Neural crest cell (in vitro differentiated cells): ENCODE measurements at places on chromosomes 16 and 17. TPM values are rescaled to one million over a fixed set of nuclear protein-coding genes. Genes with fewer than 3 reads are reported as not detected.

DNA sequence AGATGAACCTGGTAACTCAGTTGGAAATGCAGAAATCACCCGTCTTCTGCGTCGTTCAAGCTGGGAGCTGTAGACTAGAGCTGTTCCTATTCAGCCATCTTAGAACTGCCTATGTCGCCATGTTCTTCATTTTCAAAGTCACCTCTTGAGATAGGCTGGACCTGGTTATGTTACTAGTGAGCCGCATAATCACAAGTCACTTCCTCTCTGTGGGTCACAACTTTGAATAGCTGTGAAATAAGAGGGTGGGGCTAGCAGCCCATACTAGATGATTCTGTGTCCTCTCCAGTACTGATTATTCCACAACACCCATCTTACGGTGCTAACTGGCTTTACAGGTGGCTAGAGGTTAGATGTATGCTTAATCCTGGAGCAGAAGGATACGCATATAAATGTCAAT is 74.2 kb downstream of the VPS53 start:
- DNase-seq: no peak

GRCh38 chr17:82963104-82963950 is 116.1 kb upstream of the METRNL start:
- peak; percentile 71 for DNase-seq

GRCh38 chr17:75619506-75620431 is 13.5 kb upstream of the SMIM5 start:
- DNase-seq: peak; percentile 70

The DNAAF8 gene
- 0.68 and 0.96 TPM in 2 replicates for total RNA-seq

The ADORA2B gene
- 0.98 and 1.0 TPM in 2 replicates for total RNA-seq

DNA sequence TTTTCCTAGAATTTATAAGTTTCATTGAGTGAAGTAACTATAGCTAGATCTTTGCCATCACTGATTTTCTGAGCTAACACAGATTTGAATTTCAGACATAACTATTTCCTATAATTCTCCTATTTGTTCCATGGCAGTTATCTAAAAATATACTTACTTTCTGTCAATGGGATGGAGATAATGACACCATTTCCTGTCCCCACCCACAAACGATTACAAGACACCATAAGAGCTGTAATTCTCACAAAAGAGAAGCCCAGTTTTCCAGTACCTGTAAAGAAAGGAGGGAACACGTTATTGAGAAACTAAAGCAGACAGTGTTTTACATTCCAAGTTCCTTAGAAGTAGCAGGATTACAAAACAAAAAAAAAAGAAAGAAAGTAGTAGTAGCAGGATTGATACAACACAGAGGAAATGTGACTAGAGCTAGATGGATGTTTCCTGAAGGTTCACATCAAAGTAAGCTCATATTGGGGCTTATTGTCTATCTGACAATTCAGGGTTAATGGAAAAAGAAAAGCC is 110.9 kb upstream of the TOB1 start:
- no peak for DNase-seq

- no peak for DNase-seq
Measured at GRCh38 chr17:68539548-68540467, 27.6 kb downstream of the PRKAR1A start.

- DNase-seq: no peak
Measured at GRCh38 chr16:49890876-49891275, 35.0 kb upstream of the ZNF423 start.

- DNase-seq: no peak
Measured at GRCh38 chr16:28492511-28492910, 637 bp upstream of the CLN3 start.

GRCh38 chr17:74807441-74807840 is 31.3 kb upstream of the NAT9 start:
- DNase-seq: no peak

The IL17C gene
- total RNA-seq: 0.23 TPM in 1 of 2 replicates, not detected in the other

GRCh38 chr16:65075877-65076276 is 46.0 kb downstream of the CDH11 start:
- no peak for DNase-seq

DNA sequence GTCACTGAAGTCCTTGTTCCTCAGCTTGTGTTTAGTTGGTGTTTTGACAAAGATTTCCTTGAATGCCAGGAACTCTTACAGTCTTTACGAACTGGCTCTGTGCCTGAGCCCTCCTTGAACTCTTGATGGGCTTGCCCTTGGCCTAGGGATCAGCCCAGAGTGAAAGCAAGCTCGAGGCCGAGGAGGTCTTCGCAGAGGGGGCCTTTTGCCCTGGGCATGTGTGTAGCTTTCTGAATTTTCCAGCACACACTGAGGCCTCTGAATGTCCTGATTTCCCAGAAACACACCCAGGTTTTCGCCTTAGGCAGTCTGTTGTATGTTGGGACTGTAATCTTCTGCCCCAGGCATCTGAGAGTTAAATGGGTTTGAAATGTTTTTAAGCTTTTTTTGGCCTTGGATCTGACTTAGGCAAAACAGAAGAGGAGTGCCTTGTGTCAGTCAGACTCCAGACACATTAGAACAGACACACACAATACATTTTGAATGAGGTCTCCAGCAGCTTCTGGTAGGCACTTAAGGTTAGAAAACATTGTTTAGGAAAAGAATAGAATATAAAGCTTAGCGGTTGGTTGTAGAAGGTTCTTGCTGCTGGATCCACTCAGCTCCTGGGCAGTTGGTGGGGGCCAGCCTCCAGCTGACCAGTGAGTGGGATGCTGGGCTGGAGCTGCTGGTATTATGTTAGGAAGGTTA is 17.1 kb downstream of the FOXK2 start:
- DNase-seq: peak; percentile 14

GRCh38 chr17:48825446-48826381 is 5.1 kb upstream of the CALCOCO2 start:
- DNase-seq: no peak

DNA sequence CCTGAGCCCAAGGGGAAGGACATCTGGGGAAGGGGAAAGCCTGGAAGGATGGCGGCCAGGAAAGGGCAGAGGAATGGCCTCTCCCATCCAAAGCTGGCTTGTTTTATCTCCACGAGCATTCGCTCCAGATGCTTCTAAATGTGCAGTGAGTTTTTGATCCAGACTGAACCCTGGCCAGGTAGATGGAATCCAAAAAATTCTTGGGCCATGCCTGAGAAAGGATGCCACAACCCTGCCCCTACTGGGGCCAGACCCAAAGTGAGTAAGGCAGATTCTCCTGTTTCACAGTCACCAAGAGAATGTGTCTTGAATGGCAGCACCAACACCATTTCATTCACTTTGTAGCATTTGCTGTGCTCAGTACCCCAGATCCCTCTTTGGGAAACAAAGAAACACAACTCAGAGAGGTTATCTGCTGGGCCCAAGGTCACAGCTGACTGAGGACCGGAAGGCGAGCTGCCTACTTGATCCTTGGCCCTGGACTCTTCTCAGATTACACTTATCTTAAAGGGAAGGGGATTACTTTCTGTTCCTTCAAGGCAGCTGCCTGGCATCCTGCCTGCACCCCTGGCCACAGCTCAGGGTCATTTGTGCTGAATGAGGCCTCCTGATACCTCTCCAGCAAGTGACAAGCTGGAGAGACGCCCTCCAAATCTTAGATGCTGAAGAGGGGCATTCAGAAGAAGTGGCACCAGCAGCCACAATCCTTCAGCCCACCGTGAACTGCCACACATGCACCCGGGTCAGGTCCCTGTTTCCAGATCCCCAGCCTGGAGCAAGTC is 3.6 kb downstream of the LRRC75A start:
- no peak for DNase-seq

DNA sequence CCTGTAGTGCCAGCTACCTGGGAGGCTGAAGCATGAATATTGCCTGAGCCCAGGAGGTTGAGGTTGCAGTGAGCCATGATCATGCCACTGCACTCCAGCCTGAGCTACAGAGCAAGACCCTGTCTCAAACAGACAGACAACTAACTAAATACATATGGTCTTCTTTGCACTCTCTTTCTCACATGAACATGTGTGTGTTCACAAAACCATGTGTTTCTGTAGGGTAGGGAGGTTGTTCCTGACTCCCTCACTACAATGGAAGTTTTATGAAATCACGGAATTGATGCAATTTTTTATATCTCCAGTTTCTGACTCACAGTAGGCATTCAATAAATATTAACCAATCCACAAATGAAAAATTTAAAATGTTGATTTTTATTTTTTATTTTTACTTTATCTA is 48.5 kb downstream of the ABHD15 start:
- no peak for DNase-seq

- peak; percentile 46 for DNase-seq
Measured at GRCh38 chr16:30996985-30997724, 12.1 kb downstream of the HSD3B7 start.

- DNase-seq: no peak
Measured at GRCh38 chr17:40514013-40514875, 12.8 kb upstream of the TNS4 start.

DNA sequence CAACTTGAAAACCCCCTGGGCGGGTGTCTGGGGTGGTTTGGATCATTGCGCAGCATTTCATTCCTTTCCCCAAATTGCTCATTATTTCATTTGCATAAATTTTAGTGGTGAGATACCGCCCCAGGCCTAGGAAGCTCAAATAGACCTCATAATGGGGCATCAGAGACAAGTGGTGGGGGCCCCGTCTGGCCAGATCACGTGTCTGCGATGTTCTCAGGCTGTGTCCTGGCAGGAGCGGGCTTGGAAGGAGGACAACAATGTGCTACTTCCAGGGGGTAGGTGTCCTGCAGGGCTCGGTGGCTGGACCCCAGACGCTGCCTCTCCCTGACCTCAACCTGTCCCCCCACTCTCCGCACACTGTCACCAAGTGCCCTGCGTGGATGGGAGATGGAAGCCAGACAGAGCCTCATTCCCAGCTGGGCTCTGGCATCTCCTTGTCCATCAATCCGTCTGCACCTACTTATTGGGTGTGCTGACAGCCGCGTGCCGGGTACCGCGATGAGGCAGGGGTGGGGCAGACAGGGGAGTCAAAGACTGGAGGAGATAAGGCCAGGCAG is 116.9 kb downstream of the NTN1 start:
- no peak for DNase-seq
